ENCODE measurements at places on chromosomes 12 and 14.

DNA sequence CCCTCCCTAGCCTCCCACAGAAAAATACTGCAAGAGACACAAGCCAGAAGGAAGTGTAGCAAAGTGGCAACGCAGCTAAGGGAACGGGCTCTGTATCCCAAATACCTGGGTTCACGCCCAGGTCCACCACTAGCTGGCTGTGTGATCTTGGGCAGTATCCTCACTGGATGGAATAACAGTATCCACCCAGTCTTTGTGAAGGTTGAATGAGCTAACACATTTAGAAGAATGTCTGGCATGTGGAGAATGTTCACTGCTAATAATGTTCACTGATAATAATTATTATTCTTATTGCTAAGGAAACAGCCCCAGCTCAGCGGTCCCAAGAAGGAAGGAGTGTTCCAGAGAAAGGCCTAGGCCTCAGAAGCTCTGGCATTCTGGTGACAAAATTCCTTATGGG, 70.9 kb downstream of the VWF start:
- no peak for DNase-seq

- DNase-seq, result no peak
Measured at GRCh38 chr14:96265383-96266095, 9.5 kb downstream of the BDKRB1 start.

DNA sequence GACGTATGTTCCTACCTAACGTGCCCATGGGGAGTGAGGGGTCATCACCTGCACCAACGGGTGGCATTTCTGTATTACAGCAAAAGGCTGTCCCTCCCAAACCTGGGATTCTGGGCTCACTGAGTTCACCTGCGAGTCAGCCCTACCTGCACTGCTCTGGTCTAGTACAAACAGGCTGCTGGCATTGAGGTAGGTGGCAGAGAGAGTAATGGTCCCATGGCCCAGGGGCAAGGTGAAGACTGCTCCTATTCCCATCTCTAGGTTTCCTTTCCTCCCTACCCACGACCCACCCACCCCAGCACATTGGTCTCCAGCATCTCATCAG, 421 bp downstream of the SUOX start:
- DNase-seq, result no peak

- DNase-seq, result no peak
Measured at GRCh38 chr12:3135522-3136461, 58.6 kb downstream of the TSPAN9 start.

- DNase-seq, result no peak
Measured at GRCh38 chr12:57448669-57449068, 6.4 kb upstream of the INHBE start.
